ENCODE measurements at places on chromosomes 2 and 18.

DNA sequence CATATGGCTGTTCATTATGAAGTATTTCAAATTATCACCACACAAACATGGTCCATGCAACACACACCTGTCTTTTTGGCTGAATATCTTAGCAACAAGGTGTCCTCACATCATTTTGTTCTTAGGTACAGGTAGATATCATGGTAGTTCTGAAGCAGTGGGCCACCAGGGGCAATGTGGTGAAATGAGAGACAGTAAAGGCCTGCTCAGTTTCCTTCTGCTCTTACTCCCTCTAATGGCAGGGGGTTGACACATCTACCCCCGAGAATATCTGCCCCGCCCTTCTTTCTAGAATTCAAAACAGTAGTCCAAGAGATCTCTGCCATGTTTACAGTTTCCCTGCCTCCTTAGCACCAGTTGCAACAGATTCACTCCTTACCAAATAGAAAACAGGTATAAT, 147.0 kb upstream of the KLHL14 start:
- no peak for DNase-seq

DNA sequence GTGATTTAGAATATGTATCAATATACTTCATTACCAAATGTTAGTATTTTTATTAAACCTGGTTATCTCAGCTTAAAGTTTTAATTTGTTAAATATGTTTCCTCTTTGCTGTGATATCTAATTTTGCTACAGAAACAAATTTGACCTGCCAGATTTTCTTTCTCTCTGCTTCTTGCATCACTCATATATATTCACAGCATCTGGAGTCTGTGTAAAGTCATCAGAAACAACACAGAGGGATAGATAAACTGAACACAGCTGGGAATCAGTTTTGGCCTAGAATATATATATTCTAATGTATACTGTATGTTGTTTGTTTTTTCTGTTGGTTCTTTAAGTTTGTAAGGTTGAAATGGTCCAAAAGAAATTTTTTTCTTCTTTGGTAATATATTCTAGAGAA, 8.5 kb downstream of the PSMD14 start:
- DNase-seq: no peak

GRCh38 chr2:133711806-133712205, 143.5 kb upstream of the NCKAP5 start:
- DNase-seq: no peak

DNA sequence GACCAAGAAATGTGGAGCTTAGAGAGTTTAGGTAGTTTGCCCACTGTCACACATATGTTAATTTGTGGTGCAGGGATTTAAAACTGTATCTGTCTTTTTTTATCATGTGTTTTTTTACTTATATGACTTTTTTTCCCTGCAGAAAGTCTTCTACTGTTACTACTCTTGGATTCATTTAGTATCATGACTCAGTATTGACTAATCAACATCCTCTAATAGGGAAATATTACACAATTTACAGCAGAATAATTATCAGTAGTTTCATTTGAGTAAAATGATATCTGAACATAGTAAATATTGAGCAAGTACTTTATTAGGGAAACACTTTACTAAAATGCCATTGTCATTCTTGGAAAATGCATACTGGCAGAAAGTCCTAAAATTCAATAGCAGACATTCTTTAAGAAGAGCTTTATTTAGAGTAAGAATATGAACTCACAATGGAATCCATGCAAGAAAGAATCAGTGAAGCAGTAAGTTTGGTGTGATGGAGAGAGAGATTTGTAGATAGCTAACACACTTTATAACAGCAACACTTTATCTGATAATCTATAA, 425.9 kb upstream of the SLC8A1 start:
- DNase-seq: no peak

DNA sequence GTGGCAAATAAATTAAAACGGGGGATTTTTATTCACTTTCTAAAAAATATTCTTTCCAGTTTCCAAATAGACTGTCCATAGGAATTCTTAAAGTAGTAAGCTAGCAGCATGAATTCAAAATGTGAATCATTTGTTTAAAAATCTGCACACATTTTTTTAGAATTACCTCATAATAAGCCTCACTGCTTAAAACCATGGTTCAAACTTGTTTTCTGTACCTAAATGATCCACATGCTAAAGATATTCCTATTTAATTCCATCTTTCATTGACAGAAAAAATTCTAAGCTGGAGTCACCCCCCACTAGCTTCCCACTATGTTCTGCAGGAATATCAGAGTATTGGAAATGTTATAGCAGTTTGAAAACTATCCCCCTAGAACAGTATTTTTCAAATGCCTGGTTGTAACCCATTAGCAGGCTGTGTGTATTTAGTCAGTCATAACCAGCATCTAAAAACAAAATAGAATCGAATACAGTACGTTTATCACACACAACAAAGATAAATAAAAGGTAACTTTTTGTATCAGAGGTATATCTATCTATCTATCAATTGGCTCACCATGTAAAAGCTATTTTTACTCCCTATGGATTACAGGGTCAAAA, 11.2 kb upstream of the IKZF2 start:
- DNase-seq: no peak

DNA sequence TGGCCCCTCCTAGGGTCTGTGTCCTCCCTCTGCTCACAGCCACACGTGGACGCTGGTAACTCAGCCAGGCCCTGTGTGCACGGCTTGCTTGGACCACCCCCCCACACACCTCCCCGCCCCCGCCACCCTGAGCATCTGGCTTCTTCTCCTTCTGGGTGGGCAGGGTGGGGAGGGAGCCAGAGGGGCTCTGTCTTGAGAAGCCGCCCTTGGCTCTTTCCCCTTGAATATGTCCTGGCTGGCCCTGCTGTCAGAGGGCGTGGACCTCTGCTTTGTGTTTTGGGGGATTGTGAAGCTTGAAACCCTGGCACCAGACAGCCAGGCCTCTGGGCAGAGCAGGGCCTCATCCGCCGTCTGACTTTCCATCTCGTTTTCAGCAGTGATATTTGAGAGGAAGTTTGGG, 72.1 kb downstream of the GLI2 start:
- DNase-seq: no peak

DNA sequence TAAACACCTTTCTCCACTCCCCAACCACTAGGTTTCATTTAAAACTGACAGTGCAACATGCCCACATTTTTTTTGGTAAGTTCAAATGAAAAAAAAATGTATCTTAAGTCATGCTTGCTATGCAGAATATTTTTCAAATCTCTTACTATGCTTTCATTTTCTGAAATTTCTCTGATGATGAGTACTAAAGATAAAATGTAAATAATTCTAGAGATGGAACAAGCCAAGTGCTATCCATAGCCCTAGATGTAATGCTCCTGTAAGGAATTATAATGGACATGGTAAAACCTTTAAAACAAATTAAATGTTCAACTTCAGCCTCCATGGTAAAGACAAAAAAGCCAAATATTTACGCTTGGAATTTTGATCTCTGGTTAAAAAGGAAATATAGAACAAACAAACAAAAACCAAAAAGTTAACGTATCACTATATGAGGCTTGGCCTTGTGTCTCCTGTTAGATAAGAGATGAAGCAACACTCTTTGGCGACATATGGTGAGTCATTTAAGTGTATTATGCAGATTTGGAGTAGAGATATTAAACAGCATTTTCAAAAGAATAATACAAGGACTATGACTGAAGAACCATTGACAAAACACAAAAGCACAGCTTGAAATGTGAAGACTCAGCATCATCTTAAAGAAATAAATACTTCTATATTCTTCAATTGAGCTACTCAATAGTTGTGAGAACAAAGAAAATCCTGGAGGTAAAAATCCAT, 392.0 kb upstream of the LYPD1 start:
- DNase-seq: no peak

GRCh38 chr18:56709463-56709862, 58.3 kb downstream of the WDR7 start:
- no peak for DNase-seq

DNA sequence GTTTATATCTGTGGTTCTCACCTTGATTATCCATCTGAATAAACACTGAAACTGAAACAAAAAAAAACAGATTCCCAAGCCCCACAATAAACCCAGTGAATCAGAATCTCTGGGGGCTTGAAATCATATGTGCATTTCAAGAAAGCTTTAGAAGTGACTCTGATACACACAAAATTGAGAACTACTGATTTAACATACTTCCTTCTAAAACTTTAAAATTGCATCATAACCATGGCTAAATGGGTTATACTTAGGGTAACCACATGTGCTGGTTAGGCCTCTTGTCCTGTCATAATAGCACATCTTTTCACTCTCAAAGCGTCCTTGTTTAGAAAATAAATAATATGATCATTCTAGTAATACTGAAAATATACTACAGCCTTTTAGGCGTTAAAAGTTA, 100.9 kb downstream of the ATAD2B start:
- no peak for DNase-seq
